ENCODE measurements at places on chromosomes 3 and 15. TPM values are rescaled to one million over a fixed set of nuclear protein-coding genes. Genes with fewer than 3 reads are reported as not detected.

FANCD2OS gene
- not detected for total RNA-seq

NR2E3 gene
- total RNA-seq, result 0.34 TPM

CX3CR1 gene
- 0.70 TPM for total RNA-seq

MAP1A gene
- total RNA-seq, result 59.4 TPM

KAT2B gene
- 49.1 TPM for total RNA-seq

TLR9 gene
- 0.89 TPM for total RNA-seq

TGM5 gene
- total RNA-seq, result not detected

DUOX1 gene
- total RNA-seq, result 1.7 TPM

GABRR3 gene
- total RNA-seq, result not detected

PRSS50 gene
- total RNA-seq, result 0.16 TPM

DPPA2 gene
- total RNA-seq, result not detected

PLSCR2 gene
- 1.3 TPM for total RNA-seq

KPNA1 gene
- total RNA-seq, result 43.3 TPM

C2CD4A gene
- 0.29 TPM for total RNA-seq

KNG1 gene
- 0.44 TPM for total RNA-seq

WDR72 gene
- 0.41 TPM for total RNA-seq

ACTRT3 gene
- total RNA-seq, result 1.1 TPM

RUBCN gene
- 27.6 TPM for total RNA-seq

PGBD4 gene
- total RNA-seq, result 1.7 TPM
